ENCODE measurements at places on chromosomes 7 and 10. TPM values are rescaled to one million over a fixed set of nuclear protein-coding genes. Genes with fewer than 3 reads are reported as not detected.
A peak's percentile ranks its signal among the peaks of the same experiment; 100 is the strongest.

DNA sequence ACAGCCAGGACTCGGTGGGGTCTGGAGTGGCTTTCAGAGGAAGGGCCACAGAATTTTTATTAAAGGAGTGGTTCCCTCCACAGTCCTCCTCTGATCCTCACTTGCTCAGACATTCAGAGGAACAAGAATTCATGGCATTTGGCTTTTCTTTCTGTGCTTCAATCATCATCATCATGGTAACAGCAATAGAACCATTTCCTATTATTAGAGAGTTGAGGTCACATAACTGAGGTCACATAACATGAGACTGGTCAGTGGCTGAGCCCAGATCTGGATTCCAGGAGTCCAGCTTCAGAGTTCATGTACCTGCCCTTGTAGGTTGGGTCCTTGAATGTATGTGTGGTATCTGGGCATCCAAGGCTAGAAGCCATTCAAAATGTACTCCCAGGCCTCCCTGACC lies 177.3 kb upstream of the GRB10 start:
- peaks cover 8% of the 10 kb centered on the region for H3K4me1 ChIP-seq
- H3K27me3 ChIP-seq: no peaks in the 10 kb centered on the region
- H3K36me3 ChIP-seq: no peaks in the 10 kb centered on the region
- DNase-seq: no peak
- H3K27ac ChIP-seq: no peak overlapping the region

GRCh38 chr10:77478247-77478961 lies 159.2 kb downstream of the KCNMA1 start:
- no peak overlapping the region for H3K4me3 ChIP-seq
- H3K4me1 ChIP-seq: no peaks in the 10 kb centered on the region
- no peaks in the 10 kb centered on the region for H3K27me3 ChIP-seq

DNA sequence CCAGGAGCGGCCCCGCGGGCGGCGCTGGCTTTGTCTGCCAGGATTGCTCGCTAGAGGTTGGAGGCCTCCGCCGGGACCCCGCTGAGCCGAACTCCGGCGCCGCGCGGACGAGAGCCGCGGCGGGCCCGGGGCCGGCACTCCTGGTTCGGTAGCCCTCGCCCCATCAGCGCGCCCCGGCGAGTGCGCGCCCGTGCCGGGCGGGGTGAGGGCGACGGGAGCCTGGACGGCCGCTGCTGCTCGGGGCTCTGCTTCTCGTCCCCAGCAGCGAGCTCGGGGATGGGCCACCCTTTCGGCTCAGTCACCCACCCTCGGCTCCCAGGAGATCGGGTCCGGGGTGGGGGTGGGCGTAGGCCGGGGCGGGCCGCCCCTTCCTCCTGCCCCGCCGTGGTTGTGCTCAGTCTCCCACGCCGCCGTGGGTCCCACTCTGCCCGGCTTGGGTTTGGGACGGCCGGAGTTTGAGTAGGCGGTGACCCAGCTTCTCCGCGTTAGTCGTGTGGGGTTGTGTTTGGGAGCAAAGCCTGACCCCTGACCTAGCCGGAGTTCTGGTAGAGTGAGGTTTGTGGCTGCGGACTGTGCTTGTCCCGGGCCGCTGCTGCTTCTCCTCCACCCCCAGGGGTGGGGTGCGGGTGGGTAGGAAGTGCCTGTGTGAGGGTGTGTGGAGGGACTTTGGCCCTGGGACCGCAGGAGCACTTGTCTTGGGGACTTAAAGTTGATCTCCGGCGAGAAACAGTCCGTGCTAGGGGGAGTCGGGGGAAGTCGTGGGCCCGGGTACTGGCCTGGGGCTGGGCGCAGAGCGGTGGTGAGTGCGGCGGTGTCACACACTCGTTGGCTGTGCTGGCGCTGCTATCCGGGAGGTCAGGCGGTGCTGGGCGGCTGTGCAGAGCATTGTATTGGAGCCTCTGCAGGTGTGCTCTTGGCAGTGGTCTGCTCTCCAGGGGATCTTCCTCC lies 677 bp downstream of the TSPAN14 start:
- peak overlapping the region; percentile 92 for H3K4me3 ChIP-seq
- DNase-seq: peak; percentile 50
- H3K36me3 ChIP-seq: no peaks in the 10 kb centered on the region
- peak overlapping the region; percentile 97 for H3K27ac ChIP-seq

DNA sequence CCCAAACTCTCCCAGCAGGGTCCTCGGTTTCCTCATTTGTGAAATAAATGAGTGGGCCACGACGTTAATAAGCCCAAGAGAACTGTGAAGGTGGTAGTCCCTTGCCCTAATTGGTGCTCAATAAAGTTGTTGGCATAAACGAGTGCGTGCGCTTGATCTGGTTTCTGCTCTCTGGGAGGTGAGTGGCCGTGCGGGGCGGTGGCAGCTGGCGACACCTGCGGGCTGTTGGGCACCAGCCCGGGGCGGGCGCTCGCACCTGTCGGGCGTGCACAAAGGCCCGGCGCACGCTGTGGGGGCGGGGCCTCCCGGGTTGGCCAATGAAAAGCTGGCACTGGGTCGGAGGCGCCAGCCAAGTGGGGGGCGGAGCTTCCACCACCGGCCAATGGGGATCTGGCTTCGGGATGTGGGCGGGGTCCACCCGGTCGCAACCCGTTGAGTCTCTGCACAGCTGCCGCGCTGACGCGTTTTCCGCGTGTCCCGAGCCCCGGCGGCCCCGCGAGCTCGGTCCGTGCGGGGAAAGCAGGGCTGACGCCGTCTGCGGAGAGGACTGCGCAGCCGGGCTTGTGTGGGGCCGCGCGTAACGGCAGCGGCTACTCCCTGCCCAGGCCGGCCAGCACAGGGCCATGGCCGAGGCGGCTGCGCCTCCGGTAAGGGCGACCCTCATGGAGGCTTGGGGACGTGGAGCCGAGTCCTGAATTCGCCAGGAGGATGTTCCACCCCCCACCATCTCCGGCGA lies 23.0 kb downstream of the ZNF783 start:
- peak overlapping the region; percentile 51 for H3K27ac ChIP-seq
- no peaks in the 10 kb centered on the region for H3K4me1 ChIP-seq
- no peaks in the 10 kb centered on the region for H3K36me3 ChIP-seq
- H3K27me3 ChIP-seq: no peaks in the 10 kb centered on the region
- H3K4me3 ChIP-seq: peak overlapping the region; percentile 62

DNA sequence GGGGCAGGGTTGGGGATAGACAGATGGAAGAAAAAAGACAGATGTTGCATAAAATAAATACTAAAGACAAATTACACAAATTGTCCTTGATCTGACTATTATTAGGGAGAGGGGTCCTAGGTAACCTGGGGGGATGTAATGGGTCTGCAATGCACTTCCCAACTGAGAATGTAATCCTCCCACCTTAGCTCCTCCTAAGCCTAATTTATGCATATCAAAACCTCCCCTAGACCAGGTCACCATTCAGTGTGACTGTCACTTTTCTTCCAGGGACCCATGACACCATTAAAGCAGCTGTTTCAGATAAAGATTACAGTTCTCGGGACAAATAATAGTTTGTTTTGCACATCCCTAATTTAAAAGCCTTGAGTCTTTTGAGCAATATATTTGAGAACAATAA lies 133.9 kb upstream of the FEZF1 start:
- no peak for DNase-seq
- H3K27ac ChIP-seq: no peak overlapping the region
- no peak overlapping the region for H3K4me3 ChIP-seq

DNA sequence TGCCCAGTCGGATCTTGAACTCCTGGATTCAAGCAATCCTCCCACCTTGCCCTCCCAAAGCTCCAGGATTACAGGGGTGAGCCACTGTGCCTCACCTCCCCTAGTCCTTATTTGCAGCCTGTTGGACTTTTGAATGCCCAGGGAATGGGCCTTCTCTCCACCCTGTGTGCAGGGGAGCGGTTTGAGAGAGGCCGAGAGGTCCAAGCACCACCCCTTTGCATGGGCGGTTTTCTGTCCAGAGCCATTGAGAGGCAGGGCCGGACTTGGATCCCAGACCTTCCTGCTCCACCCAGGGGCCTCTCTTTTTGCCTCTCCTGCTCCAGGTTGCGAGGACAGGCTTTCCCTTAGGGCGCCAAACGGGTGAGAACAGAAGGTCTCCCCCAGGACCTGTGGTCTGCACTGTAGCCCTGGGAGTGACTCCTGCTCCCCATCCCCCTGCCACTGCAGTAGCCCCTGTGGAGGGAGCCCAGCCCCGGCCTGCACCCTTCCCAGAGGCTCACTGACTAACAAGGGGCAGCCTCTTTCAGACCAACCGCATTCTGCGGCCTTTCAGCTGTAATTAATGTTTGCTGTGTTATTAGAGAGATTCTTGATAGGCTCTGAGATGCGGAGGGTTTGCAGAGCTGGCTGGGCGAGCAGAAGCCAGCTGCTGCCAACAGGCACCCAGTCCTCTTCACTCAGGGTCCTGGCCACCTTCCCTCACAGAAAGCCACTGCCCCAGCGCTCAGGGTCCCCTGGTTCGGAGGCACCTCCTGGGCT lies 57.9 kb downstream of the ELFN1 start:
- H3K4me3 ChIP-seq: no peak overlapping the region
- H3K27ac ChIP-seq: no peak overlapping the region
- no peak for DNase-seq
- no peaks in the 10 kb centered on the region for H3K27me3 ChIP-seq

Gene TRPV5
- total RNA-seq: 1.4 TPM

- peaks cover 12% of the 10 kb centered on the region for H3K4me1 ChIP-seq
- H3K27me3 ChIP-seq: no peaks in the 10 kb centered on the region
- H3K36me3 ChIP-seq: no peaks in the 10 kb centered on the region
- no peak overlapping the region for H3K4me3 ChIP-seq
- no peak for DNase-seq
Measured at GRCh38 chr7:127949769-127950222, 81.4 kb downstream of the LRRC4 start.
